ENCODE measurements at places on chromosomes 2 and 18.

- no peak for DNase-seq
Observed at GRCh38 chr2:209805351-209805750, 33.7 kb downstream of the UNC80 start.

GRCh38 chr2:230537531-230537976 is 121.6 kb downstream of the SP100 start:
- DNase-seq, result no peak

DNA sequence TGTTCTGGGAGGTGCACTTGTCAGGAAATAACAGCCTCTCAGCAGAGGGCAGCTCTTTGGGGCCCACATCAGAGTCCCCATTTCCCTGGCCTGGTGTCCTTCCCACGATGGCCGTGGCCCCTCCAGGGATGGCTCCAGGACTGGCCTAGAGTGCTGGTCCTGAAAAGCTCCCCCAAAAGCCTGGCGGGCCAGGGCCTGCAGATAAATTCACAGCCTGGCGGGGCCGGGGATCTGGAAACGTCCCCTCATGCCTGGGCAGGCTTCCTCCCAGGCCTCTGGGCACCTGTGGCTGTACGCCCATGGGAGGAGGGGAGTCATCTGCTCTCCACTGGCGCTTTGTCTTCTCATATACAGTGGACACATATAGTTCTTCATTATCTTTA is 52.6 kb upstream of the HS6ST1 start:
- no peak for DNase-seq

DNA sequence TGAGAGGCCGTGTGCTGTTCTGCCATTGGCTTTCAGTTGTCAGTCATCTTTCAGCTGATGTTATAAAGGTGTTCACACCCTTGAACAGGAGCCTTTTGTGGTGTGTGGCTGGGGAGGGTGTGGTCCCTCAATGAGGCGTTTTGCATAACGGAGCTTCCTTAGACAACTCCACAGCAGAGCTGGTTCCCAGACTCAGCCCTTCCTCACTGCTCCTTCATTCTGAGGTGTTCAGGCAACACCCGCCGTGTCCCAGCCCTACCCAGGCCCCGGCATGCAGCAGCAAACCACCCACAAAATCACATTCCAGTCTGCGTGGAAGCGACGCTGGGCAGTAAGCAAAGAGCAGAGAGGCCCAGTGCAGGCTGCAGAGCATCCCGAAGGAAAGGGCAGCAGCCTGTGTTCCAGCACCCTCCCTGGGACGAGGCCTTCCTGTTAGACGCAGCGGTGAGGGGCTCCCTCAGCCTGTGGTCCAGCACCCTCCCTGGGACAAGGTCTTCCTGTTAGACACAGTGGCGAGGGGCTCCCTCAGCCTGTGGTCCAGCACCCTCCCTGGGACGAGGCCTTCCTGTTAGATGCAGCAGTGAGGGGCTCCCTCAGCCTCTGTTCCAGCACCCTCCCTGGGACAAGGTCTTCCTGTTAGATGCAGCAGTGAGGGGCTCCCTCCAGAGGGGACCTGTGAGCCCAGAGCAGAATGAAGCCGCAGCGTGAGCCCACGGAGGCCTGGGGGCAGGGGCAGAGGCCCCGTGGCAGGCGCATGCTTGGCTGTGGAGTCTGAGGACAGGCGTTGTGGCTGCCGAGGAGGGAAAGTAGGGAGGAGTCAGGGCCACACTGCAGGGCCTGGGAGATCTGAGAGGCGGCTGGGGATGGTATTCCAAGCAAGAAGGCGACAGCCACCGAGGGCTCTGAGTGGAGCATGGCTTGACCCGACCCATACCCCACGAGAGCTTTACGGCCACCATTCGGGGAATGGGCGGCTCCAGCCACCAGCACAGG is 201.8 kb upstream of the HDAC4 start:
- DNase-seq, result no peak

DNA sequence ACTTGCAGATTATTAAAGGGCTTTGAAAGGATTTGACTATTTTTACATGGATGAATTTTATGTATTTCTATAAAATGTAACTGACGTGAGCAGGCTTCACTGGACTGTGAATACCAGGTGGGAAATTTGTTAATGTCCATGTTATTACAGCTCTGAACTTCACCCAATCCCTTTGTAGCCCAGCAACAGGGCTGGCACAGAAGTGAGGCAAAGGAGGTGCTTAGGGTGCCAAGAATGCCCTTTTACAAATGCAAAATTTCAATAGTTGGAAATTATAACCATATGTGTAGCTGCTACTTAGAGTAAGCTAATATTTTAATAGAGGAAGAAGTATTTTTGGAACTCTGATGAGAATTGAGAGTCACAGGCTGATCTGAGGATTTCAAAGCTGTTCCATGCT is 53.7 kb upstream of the FAM98A start:
- DNase-seq, result no peak

- DNase-seq, result no peak
Observed at GRCh38 chr18:13548966-13549879, 177.1 kb downstream of the FAM210A start.

- no peak for DNase-seq
Observed at GRCh38 chr2:122163617-122164016, 408.2 kb downstream of the TSN start.

- DNase-seq, result no peak
Observed at GRCh38 chr2:40281021-40281940, 170.6 kb downstream of the SLC8A1 start.

DNA sequence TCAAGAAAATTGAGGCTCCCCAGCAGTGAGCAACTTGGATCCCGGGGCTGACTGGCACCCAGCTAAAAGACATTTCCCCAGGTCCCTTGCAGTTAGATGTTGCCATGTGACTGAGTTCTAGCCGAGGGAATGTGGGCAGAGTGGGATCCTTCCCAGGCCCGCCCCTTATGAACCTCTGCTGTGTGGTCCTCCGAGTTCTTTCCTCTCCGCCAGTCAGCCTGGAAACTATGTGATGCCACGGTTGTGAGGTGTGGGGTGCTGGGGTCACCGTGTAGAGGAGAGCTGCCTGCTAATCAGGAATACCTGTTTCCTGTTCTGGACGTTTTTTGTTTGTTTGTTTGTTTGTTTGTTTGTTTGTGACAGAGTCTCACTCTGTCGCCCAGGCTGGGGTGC is 45.5 kb downstream of the TMEM37 start:
- no peak for DNase-seq

GRCh38 chr18:55856229-55856628 is 268.2 kb upstream of the TCF4 start:
- DNase-seq, result no peak

- DNase-seq, result peak; percentile 81
Observed at GRCh38 chr2:110116033-110116710, 550 bp upstream of the MALL start.

GRCh38 chr18:36035253-36035652 is 32.1 kb downstream of the RPRD1A start:
- no peak for DNase-seq

DNA sequence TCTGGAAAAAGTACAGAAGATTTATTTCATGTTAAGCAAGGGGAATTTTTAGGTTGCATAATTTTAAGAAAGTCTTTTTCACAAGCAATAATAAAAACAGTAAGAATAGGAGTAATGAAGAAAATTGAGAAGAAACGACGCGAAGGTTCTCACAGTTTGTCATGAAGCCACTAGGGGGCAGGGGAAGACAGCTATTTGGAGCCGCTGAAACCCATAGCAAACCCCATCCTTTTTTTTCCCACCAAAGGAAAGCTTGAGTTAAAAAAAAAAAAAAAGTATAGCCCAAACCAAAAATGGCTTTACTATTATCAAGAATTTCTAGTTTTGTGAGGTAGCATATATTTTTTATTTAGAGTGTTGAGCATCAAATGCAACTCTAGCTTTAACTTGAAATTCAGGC is 300.9 kb downstream of the PHLPP1 start:
- DNase-seq, result peak; percentile 59

DNA sequence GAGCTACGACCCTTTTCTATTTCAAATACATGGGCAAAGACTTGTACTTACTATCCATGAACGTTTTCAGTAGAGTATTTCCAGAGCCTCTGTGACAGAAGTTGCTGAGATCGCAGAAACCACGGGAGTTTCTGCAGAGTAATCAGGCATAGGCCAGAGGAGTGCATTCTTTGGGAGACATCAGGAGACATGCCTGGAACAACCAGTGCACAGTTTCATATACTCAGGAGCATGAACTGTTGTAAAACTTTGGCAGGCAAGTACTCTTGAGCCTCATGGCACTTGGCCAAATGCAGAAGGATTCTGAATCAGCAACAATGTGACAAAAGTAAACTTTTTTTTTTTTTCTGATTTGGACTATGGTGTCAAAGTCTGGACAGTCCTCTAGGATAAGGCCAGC is 307.1 kb downstream of the GRB14 start:
- no peak for DNase-seq

DNA sequence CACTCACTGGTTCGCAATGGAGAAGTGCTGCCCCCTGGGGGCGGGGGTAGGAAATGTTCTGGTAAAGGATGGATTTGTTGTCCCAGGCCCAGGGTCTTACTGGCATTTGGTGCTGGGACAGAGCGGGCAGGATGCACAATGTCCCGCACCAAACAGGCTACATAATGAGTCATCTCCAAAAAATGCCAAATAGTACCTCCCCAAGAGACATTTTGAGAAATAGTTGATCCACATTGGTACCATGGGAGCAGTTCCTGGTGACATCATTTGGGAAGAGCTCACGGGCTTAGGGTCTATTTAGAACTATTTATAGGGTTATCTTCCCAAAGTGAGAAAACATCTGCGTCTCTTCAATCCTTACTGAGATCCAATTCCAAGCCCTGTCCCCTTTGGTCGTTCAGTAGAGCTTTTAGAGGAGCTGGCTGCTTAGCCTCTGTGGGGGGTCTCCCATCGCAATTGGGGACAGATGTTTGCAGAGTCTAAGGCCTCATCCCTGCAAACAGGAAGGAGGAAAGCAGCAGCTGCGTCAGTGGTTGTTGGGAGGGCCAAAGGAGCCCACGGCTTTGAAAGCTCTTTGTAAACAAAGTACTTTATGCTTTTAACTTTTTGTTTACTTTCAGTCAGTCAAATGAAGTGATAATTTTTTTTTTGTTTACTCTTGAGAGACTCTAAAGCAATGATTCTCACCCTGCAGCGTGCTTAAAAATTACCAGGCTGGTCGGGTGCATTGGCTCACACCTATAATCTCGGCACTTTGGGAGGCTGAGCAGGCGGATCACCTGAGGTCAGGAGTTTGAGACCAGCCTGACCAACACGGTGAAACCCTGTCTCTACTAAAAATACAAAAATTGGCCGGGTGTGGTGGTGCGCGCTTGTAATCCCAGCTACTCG is 49.3 kb downstream of the GREB1 start:
- DNase-seq, result peak; percentile 55

- DNase-seq, result no peak
Observed at GRCh38 chr2:237650455-237650850, 23.1 kb downstream of the LRRFIP1 start.

DNA sequence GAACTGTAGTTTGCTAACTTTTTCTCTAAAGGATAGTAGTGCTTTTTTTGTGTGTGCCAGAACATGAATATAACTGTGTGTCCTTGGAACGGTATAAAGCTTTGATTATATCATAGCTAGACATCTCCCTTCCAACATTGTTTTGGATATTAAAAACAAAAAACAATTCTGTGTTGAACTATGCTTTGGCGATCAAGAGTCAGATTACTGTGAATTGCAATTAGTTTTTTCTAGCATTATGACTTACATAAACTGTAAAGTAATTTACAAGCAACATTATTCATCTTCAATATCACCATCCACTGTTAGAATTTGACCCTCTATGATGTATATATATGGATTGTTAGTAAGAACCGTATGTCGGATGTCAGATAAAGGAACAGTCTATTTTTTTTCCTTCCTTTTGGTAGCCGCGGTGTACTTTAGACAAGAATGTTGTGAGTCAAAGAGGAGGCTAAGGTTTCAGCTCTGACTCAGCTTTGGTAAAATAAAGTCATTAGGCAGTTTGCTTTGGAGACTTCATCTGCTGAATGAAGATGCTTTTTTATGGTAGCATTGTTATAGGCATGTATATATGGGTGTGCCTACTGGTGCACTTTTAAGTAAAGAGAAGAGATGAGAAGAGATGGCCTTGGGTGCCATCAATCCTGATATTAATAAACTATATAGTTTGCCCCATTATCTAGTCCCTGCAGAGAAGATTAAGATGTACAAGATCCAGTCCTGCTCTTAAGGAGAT is 76.4 kb downstream of the LTBP1 start:
- peak; percentile 62 for DNase-seq

DNA sequence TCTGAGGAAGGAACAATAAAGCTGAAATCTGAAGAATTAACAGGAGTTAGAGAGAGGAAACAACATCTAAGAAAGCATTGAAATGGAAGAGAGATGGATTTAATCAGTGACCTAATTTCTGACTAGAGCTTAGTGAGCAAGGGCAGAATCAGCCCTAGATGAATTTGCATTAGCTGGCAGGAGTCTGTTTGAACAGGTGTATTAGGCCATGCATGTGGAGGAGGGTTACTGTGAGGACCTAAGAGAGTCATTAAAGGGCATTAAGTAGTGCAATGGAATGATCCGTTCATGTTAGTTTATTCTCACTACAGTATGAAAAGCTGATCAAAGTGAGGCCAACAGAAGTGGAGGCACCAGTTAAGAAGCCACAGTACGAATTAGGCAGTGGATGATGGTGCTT is 285.3 kb downstream of the GRB14 start:
- no peak for DNase-seq

GRCh38 chr2:18662689-18663088 is 73.3 kb upstream of the NT5C1B start:
- DNase-seq, result no peak

GRCh38 chr2:231461516-231461971 is 2.7 kb downstream of the NCL start:
- no peak for DNase-seq
